ENCODE measurements at places on chromosomes 16 and 17.

GRCh38 chr17:39979016-39979670, 1.5 kb upstream of the PSMD3 start:
- DNase-seq = no peak

DNA sequence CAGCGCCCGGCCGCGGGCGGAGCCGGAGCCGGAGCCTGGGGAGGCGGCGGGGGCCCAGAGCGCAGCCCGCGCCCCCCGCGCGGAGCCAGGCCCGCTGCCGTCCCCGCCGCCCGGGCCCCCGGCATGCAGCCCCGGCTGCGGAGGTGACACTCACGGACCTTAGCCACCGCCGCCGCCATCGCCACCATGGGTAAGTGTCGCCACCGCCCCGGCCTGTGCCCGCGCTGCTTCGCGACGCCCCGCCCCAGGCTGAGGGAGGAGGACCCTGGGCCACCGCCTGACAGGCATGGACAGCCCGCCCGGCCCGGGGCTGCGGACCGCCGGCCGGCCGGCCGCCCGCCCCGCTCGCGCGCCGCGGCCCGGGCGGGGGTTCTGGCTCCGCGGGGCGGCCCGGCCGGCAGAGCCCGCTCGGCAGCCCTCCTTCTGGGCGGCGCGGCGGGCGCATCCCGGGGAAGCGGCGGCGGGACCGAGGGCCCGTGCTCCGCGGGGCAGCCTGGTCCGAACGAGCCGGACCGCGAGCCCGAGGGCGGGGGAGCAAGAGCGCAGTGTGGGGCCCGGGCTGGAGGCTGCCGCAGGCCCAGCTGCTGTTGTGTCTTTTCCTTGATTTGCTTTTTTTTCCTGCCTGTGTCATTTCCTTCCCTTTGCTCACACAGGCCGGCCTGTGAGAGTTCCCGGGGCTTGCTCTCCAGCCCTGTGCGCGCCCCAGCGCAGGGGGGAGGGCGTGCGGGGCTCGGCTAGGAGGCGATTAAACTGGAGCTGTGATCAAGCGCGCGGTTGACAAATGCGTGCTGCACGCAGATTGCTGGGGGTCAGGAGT, 565 bp downstream of the MAP3K3 start:
- peak; percentile 13 for DNase-seq

- no peak for DNase-seq
These were observed 71.5 kb downstream of the WWP2 start for GRCh38 chr16:69833357-69834282.

DNA sequence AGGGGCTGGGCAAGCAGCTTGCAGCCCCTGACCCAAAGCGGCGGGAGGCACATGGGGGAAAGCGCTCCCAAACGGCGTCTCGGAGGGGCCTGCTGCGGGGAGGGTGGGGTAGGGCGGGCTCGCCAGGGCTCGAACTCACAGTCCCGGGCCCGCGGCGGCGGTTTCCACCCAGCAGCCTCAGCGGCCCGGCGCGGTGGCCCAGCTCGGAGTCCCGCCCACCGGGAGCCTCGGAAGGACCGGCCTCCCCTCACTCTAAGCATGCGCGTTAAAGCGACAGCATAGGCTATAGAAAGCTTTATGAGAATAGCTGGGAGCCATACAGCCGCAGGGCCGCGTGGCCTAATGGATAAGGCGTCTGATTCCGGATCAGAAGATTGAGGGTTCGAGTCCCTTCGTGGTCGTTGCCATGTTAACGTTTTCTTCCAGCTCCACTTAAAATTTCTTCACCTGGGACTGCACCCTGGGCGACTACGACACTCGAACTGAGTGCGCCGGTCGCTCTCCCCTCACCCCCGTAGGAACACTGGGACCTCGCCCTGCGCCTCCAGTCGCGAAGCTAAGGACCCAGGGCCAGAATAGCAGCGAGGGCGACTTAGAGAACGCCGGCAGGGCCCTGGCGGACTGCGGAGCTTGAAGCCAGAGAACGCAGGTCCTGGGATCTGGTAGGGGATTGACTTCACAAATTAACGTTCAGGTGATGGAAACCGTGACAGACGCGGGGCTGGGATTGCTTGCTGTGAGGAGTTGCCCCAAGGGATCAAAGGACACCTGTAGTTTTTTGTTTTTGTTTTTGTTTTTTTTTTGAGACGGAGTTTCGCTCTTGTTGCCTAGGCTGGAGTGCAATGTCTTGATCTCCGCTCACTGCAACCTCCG, 15.8 kb downstream of the ZNF213 start:
- peak; percentile 96 for DNase-seq

GRCh38 chr16:65312795-65313194, 190.9 kb upstream of the CDH11 start:
- no peak for DNase-seq

DNA sequence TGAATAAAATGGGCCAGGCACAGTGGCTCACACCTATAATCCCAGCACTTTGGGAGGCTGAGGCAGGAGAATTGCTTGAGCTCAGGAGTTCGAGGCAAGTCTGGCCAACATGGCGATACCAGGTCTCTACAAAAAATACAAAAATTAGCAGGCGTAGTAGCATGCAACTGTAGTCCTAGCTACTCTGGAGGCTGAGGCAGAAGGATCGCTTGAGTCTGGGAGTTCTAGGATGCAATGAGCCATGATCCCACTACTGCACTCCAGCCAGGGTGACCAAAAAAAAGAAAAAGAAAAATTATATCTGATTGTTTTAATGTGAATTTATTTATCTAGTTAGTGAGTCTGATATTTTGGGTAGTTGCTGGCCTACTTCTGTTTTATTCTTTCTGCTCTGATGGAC, 7.0 kb downstream of the IL34 start:
- DNase-seq = no peak

DNA sequence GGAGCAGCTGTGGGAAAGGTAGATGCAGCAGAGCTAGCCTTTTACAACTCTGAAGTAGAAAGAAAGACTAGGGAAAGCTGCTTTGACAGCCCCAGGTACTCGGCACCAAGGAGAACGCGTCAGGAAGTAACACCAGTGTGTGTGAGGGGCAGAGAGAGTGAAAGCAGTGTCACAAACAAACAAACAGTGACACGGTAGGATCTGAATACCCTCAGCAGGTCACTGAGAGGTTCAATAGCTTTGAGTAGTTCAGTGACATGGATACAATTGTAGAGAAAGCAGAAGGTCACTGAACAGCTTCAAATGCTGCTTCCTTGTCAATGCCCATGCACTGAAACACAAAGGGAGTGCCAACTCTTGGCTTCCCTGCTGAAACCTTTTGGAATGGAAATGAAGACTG, 150.3 kb upstream of the C17orf78 start:
- no peak for DNase-seq

DNA sequence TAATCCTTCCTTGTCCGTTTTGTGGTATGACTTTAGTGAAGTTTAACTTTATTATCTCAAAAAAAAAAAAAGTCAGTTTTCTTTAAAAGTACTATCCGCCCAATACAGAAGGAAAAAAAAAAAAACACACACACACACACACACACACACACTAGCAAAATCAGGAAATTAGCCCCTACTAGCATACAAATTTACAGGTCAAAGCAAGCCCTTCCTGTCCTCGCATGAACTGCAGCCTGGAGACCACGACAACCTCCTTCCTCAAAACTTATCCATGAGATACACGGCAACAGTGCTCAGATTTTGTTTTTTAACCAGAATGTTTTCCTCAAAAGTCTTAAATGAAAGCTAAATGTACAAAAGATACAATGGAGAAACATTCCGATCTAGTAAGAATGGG, 16.2 kb downstream of the NCOR1 start:
- no peak for DNase-seq

GRCh38 chr16:86983621-86984020, 333.6 kb downstream of the C16orf95 start:
- DNase-seq = no peak

DNA sequence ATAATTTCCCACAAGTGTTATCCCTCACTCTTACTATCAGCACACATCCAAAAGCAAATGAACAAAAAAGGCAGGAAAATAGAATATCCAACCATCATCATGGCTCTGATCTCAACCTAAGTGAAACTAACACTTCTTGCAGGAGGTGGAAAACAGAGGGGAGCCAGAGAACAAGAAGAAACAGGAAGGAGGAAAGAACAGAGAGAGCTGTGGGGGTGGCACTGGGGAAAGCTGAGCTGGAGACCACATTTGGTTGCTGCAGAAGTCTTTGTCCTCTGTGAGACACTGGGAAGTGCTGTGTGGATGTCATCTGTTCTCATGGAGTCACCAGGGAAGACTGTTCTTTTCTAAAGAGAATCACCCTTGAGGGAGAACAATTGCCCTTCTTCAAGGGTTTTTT, 34.7 kb downstream of the GRB7 start:
- no peak for DNase-seq

GRCh38 chr16:16149710-16150116, 73.6 kb downstream of the ABCC6 start:
- no peak for DNase-seq

Data from central memory CD4-positive, alpha-beta T cell (primary cell).